ENCODE measurements at places on chromosomes 11 and 22. TPM values are rescaled to one million over a fixed set of nuclear protein-coding genes. Genes with fewer than 3 reads are reported as not detected.

GRCh38 chr11:12264361-12264760, 113.0 kb upstream of the PARVA start:
- no peak for DNase-seq

TXNRD2 gene
- 74.2 TPM for total RNA-seq

GRCh38 chr22:38487946-38488345, 18.2 kb downstream of the DDX17 start:
- no peak for DNase-seq

DNA sequence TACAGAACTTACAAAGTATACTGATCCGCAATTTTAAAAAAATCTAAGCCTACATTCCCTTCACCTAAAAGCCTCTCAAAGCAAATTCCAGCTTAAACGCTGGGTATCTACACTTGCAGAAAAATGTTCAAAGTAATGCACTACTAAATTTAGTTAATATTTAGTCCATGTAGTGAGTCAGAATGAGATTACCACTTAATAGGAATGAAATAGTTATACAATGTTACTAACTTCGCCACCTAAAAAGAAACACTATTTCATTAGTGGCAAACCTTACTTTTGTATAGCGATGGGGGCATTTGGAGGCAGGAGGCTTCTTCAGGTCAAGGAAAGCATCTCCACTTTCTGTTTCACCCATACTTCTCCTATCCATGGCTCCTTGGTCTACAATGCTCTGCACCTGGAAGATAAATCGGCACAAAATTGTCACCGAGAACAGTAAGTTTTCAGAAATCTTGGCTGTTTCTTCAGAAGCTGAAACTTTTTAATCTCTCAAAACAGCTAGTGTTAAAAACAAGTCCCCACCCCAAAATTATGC, 1.2 kb downstream of the EIF4ENIF1 start:
- no peak for DNase-seq

DNA sequence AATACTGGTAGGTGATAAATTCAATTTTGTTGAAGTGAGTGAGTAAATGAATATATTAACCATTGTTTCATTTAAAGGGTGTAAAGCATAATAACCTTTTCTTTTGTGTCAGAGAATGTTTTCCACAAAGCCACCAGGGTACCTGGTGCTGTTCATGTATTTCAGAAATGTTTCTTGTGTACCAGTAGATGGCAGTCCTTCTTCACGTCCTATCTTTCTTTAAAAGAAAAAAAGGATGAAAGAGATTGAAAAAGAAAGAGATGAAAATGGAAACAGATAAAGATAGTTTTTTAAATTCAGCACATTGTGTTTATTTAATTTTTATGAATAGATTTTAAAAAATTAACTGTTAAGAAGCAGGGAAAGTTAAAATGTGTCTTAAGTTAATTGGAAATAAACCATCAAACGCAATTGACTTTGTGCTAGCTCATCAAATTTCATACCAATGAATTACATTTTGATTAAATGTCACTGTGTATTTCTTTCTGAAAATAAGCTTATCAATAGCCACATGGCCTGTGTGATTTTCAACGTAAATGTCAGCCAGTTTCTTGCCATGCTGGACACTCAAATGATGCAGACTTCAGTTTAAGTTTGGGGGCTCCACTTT, 65.5 kb upstream of the CHORDC1 start:
- DNase-seq = no peak

GRCh38 chr22:48416396-48417224, 1411.1 kb downstream of the BRD1 start:
- no peak for DNase-seq

Data from adrenal gland (tissue), 19 donors.